Motor neuron (in vitro differentiated cells): ENCODE measurements at places on chromosomes 1 and 21. TPM values are rescaled to one million over a fixed set of nuclear protein-coding genes. Genes with fewer than 3 reads are reported as not detected.

DNA sequence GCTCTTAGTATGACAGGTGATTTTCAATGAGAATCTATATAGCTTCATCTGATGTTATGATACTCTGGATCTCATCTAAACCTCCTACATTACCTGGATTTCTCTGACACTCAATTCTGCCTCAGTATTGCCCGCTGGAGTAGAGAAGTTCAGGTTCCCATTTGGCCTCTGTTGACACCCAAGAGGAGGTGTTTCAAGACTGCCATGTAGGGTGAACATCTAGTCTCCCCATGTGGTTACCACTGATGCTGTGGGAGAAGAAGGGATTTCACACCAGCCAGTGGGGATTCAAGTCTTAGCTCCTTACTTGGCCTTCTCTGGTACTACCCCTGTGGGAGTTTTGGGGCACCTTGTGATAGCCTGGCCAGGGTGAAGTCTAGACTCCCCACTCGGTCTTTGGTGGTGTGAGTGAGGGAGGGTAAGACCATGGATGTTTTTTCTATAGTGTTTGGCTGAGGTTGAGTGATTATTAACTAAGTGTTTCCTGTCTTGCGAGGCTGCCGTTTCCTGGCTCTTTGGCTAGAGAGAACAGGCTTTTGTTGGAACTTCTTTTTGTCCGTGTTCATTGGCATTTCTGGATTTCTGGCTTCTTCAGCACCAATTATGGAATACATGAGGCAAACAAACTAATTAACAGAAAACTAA, 90.7 kb downstream of the RHOU start:
- no peak for ATAC-seq

DNA sequence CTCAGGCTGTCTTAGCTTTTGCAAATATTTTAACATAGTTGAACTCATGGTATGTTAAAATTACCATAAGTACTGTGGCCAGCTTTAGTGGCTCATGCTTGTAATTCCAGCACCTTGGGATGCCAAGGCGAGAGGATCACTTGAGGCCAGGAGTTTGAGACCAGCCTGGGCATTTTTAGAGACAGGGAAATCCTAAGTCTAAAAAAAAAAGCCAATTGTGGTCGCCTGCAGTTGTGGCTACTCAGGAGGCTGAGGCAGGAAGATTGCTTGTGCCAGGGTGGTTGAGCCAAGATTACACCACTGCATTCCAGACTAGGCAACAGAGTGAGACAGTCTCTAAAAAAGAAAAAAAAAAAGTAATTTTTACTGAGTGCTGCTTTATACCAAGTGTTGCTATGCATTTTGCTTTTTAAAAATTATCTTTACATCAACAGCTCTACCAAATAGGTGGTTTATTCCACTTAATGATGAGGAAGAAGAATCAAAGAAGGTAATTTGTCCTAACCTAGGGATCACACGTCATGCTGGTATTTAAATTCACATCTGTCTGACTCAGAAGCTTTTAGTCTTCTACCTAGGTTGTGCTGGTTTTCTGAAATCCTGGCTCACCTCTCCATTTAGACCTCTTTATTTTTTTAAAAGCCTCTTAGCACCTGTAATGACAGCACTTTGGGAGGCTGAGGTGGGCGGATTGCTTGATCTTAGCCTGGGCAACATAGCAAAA, 16.8 kb downstream of the PPP1R12B start:
- peak; percentile 49 for ATAC-seq

GRCh38 chr1:111591937-111592336, 27.7 kb upstream of the RAP1A start:
- no peak for ATAC-seq

GRCh38 chr1:17948594-17948993, 159.0 kb upstream of the IGSF21 start:
- ATAC-seq, result no peak

DNA sequence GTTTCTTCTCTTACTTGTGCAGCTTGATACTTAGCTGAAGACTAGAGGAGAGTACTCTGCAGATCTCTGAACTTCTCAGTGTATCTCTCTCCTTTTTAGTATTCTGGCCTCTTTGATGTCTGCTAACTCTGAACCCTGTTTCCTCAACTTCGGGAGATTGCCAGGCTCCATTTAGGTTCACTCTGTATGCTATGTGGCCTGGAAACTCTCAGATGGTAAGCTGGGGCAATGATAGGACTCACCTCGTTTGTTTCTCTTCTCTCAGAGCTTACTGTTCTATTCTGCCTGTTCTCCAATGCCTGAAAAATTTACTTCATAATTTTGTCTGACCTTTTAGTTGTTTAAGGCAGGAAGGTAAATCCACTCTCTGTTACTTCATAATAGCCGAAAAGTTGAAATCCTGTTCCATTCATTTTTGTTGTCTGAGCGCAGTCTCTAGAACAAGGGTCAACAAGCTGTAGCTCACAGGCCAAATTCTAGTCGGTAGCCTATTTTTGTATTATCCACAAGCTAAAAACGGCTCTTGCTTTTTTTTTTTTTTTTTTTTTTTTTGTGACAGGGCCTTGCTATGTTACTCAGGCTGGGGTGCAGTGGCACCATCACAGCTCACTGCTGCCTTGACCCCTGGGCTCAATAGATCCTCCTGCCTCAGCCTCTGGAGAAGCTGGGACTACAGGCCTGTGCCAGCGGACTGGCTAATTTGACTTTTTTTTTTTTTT, 33.3 kb downstream of the ZMYM4 start:
- ATAC-seq, result no peak

DNA sequence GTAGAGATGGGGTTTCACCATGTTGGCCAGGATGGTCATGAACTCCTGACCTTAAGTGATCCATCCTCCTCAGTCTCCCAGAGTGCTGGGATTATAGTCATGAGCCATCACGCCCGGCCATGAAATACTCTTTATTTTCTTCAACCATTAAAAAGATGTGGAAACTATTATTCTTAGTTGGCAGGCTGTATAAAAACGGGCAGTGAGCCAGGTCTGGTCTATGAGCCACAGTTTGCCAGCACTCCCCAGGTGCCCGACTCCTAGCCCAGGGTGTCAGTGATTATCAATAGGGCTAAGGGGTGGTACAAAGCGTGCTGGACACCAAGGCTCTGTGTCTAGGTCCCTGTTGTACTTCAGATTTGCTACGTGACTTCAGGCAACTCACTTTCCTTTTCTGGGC, 3.7 kb upstream of the TMEM61 start:
- ATAC-seq, result no peak

The C1orf185 gene
- not detected in 2 replicates for total RNA-seq

The SAMD13 gene
- total RNA-seq, result 18.2 and 20.2 TPM in 2 replicates

The CYP4A22 gene
- 0.23 and 0.47 TPM in 2 replicates for total RNA-seq

The TNFRSF1B gene
- 1.3 and 1.7 TPM in 2 replicates for total RNA-seq

The CXADR gene
- 6.6 and 7.9 TPM in 2 replicates for total RNA-seq

The BMP8B gene
- 1.6 and 1.7 TPM in 2 replicates for total RNA-seq

The NTMT2 gene
- total RNA-seq, result not detected in 2 replicates
